SK-N-SH (cell line): ENCODE measurements at places on chromosomes 5 and 9.

- DNase-seq = no peak
Observed at GRCh38 chr5:74616236-74617146, 24.0 kb downstream of the ENC1 start.

- DNase-seq = no peak
Observed at GRCh38 chr9:105341434-105342146, 97.1 kb downstream of the SLC44A1 start.

GRCh38 chr9:110745676-110746075, 77.1 kb downstream of the MUSK start:
- no peak for DNase-seq

GRCh38 chr5:99724732-99725290, 796.0 kb upstream of the CHD1 start:
- no peak for DNase-seq

GRCh38 chr9:21414220-21414940, 5.5 kb downstream of the IFNA8 start:
- no peak for DNase-seq

- DNase-seq = no peak
Observed at GRCh38 chr5:102380174-102380573, 84.1 kb upstream of the SLCO4C1 start.

DNA sequence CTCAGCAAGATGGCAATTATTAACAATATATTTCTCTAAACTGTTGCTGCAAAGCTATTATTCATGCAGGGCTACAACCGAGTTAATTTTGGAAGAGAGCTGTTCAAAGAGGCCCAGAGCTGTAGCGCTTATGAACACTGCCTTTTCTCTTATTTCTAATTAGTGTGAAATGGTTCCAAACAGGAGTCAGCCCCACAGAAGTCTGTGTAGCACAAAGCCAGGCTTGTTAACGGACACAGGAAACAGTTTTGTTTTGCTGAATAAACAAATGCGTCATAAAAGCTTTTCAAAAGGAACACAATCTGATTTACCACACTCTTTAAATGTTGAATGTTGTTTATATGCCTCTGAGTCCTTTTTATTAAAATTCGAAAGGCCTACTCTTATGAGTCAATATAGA, 396.5 kb downstream of the ANXA1 start:
- no peak for DNase-seq

GRCh38 chr9:135661816-135662560, 1.1 kb upstream of the LCN9 start:
- peak; percentile 6 for DNase-seq

- DNase-seq = no peak
Observed at GRCh38 chr5:130652176-130652575, 512.9 kb downstream of the HINT1 start.

GRCh38 chr5:142531977-142532780, 153.7 kb downstream of the FGF1 start:
- DNase-seq = no peak

DNA sequence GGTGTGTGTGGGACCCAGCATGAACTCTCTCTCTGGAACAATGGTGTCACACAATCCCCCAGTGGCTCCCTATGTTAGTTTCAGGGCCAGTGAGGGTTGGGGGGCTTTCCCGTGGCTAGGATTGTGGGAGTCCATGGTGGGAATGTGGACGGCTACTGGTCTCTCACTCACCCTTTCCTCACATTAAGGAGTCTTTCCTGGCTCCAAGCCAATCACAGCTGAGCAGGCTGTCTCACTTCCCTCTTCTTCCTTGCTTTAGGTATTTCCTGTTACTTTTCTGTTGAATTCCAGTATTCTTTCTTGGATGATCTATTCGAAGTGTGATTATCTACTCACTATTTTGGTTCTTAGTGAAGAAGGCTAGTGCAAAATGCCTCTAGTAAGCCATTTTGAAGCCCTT, 324.4 kb upstream of the MPDZ start:
- DNase-seq = no peak

DNA sequence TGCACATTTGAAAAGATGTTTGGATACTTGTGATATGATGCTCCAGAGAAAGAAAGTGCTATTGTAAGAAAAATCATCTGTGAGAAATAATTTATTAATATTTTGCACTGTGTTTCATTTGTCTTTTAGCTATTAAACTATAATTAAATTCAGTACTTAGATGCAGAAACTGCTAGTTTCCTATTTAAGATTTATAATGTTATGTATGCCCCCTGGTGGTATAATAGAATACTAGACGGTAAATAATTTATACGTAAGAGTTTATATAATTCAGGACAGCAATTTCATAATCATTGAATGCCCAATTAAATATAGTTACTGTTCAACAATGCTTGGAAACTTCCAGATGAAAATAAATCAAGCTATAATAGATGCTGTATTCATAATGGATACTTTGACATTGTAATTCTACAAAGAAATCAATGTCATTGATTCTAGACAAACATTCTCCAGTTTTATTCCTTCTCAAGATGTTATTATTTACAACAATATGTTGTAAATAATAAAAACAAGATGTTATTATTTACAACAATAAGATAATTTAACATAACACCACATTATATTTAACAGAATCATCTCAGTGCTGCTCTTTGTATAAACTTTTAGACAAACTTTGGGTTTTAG, 101.0 kb downstream of the TMEM232 start:
- peak; percentile 12 for DNase-seq

DNA sequence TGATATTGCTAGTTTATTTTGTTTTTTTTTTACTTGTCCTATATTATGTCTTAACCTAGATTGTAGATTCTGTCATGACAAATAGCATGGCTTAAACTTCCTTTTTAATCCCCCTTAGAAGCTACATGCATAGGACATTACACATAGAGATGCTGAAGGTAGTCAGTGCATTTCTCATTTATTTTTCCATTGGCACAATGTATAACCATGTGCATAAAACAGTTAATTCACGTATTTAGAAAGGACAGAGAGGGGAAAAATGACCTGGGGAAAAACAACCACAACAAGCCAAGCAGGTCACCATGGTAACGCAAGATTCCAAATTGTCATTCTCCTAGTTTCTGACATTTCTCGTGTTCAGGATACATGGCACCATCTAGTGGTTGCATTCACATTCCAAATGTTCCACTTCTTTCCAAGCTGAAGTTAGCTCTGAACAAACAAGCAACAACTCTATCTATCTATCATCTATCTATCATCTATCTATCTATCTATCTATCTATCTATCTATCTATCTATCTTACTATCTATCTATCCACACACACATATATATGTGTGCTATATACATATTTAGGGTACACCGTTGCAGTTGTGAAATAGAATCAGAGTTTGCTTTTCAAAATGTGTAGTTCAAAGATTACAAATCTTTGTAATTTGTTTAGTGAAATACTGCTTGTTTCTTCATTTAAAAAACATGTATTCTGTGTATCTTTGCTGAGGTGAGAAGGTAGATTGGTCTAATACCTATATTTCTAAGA, 487.2 kb upstream of the ST8SIA4 start:
- peak; percentile 2 for DNase-seq

DNA sequence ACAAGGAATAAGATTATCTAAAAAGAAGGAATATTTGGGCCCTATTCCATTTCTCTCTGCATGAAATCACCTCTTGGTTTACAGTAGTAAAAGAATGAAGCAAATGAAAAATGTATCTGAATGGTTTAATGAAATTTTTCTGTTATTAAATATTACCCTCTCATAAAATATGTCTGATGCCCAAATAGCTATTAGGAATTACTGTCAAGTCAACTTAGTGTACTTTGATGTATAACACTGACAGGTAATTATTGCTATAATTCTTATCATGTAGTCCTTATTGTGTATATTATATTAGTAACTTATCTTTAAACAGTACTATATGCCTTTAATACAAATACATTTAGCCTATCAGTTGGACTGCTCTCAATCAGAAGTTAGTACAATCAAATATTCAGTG, 8.4 kb downstream of the MYOT start:
- no peak for DNase-seq

DNA sequence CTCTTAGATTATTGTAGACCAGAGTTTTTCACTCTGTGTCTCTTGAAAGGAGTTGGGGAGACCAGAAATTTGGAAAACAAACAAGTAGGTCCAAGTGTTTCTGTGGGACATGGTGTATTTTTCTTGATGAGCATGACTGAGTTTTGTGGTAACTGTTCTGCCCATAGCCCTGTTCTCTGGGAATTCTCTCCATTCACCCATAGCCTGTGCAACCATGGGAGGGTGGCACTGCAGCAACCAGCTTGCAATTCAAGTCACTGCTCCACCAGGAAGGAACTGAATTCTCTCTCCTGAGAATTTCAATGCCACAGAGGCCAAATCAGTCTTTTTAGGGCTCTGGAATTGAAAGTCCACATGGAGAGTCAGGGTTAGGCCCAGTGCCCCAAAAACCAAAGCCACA, 475.3 kb upstream of the TRPC7 start:
- no peak for DNase-seq
